ENCODE measurements at places on chromosomes 1 and 21.

DNA sequence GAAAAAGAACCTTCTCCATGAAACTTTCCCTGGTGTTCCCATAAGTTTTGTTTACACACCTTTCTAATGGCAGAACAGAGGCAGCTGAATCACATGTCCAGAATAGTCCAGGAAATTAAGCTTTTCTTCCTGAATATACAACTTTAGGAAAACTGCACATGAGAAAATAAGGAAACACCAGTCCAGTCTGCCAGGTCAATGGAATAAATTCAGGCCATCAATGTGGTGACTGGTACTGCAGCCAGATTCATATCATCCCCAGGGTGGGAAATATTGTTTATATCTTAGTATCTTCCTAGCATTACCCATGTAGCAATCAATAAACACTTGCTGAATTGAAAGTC, 6.7 kb upstream of the FBXO28 start:
- DNase-seq: no peak

DNA sequence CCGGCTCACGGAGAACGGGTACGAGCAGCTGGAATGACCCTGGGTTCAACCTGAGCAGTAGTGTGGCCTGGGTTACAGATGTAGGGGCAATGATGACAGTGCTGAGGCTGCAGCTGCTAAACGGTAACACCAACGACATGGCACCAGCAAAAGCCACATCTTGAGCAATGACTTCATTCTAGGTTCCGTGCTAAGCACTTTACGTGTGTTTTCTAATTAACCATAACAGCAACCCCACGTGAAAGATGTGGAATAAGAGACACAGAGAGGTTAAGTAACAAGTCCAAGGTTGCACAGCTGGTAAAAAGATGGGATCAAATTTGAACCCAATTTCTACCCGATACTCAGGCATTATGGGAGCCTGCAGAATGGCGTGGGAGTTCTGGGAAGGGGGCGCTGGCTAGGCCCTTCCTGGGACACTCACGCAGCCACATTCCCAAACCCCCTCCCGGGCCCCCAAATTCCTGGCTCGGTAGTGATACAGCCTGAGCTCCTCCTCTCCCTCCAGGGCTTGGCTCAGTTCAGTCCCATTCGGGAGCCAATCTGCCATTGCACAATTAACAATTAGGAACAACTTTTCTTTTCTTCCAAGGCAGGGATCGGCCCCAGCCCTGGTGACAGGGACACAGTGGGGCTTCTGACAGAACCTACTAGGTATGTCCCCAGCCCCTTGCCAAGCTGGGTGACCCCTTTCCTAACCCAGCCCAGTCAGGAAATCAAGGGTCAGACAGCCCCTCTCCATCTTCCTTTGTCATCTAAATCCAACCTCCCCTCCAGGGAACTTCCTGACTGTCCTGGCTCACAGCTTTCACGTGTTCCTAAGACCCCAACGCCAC, 23.8 kb upstream of the ECE1 start:
- no peak for DNase-seq

- DNase-seq: no peak
These were observed 14.4 kb downstream of the RRP1 start for GRCh38 chr21:43803558-43804300.

DNA sequence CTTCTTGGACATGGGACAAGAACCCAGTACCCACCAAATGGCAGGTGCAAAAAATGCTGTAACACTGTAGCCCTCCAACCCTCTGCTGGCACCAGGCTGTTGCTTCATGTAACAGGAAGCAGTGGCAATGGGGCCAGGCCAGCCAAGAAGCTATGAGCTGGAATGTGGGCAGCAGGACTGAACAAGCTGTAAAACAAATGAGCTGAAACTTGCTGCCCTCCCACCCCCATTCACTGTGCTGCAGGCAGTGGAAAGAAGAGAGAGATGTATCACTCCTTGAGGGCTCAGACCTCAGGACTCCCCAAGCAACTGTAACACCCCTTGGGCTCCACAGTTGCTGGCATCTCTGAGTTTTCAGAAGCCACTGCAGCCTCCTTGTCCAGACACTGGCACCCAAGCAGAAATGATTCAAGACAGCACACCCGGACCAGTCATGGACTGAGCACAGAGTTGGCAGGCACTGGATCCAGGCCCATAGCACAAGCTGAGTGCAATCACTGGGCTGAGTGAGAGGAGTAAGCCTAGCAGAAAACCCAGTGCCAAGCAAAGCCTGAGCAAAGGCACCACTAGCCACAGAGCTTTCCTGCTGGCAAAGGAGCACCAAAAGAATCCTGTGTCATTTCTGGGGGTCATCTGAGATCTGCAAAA, 321.4 kb upstream of the CXADR start:
- DNase-seq: no peak

- peak; percentile 70 for DNase-seq
These were observed 30.4 kb downstream of the RAP1GAP start for GRCh38 chr1:21638531-21639341.

DNA sequence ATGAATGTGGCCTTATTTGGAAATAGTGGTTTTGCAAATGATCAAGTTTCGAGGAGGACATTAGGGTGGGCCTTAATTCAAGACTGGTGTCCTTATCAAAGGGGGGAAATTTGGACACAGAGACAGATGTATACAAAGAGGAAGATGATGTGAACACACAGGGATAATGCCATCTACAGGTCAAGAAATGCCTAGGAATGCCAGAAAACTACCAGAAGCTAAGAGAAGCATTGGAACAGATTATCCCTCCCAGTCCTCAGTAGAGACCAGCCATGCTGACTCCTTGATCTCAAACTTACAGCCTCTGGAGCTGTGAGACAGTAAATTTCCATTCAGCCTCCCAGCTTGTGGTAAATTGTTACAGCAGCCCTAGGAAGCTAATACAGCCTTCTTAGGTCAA, 151.4 kb downstream of the PTGER3 start:
- DNase-seq: no peak

- DNase-seq: no peak
These were observed 44.5 kb downstream of the ECE1 start for GRCh38 chr1:21245688-21246229.

GRCh38 chr21:22120616-22121266, 1122.5 kb downstream of the NCAM2 start:
- DNase-seq: no peak

DNA sequence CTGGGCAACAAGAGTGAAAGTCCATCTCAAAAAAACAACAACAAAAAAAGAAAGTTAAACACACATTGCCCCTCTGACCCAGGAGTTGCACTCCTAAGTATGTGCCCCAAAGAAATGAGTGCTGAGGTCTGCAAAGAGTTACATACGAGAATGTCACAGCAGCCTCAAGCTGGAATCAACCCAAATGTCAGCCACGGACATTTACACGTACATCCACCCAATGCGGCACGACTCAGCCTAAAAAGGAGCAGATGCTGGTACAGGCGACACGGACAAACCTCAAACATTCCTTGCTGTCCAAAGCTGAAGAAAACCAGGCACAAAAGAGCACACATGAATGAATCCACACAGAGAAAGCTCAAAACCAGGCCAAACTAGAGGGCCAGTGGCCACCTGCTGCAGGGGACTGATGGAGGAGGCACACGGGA, 46.8 kb upstream of the ECE1 start:
- DNase-seq: no peak

DNA sequence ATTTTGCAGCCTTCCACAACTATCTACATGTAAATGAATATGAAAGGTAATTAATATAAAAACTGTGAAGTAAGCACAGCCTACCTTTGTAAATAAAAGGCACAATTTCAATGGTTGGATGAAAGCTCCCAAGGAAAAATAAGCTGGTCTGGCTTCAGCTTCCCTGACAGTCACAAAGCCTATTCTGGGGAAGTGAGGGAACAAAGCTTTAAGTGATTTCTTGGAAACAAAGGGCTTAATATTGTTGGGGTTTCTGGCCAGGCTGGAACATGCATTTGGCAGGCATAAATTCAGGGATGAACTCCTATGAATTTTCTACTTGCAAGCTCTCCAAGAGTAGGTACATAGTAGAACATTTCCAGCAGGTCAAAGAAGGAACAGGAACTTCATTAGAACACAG, 17.3 kb downstream of the BCAS2 start:
- peak; percentile 35 for DNase-seq

DNA sequence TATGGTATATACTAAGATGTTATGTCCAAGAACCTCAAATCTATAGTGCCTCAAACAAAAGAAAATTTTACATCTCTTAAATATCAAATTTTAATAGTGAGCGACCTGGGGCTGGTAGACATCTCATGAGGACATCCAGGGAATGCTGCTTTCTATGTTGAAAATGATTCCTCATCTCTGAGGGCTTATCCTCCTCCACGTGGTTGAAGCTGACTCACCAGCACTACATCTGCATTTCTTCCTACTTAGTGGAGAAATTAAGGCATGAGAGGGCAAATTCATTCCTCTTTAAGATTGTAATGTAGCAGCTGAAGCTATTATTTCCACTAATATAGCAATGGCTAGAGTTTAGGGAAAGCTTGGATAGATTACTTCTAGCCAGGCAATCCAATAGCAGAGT, 529.5 kb downstream of the COL11A1 start:
- no peak for DNase-seq

GRCh38 chr1:235898126-235898525, 31.4 kb upstream of the LYST start:
- no peak for DNase-seq

GRCh38 chr21:42525029-42525581, 11.5 kb downstream of the SLC37A1 start:
- no peak for DNase-seq

- no peak for DNase-seq
These were observed 170.3 kb downstream of the KAZN start for GRCh38 chr1:14768582-14769304.

DNA sequence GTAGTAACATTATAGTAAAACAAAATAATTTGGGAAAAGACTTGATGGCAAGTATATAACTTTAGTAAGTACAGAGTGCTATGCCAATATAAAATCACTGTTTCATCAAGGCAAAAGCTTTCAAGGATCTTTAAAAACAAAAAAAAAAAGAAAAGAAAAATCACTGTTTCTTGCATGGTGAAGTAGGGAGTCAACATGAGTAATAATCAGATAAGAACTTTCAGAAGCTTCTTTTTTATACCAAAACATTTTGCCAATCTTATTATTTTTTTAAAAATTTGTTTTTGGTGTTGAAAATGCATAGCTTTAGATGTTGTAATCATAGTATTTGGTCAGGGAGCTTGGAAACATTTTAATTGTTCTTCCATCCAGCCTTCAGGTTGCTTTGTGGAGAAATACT, 37.2 kb downstream of the CAMSAP2 start:
- no peak for DNase-seq

DNA sequence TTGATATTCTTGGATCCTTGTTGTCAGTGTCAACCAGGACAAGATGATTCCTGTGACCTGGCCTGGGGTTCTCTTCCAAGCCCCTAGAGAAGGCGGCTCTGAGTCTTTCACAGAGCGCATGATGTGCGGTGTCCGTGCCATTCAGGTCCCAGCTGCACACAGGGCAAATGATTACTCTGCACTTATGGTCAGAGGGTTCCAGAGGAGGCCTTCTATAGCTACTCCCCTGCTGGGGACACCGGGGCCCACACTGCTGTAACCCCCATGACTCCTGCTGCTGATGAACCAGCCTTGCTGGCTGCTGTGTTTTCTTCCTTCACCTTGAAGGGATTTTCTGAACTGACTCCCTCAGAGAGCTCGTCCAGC, 1.5 kb downstream of the PTGFRN start:
- no peak for DNase-seq

Measured in putamen (tissue), 1 donor.